Immature natural killer cell (primary cell): ENCODE measurements at places on chromosomes 16 and 17. TPM values are rescaled to one million over a fixed set of nuclear protein-coding genes. Genes with fewer than 3 reads are reported as not detected.

TOB1 gene
- polyA plus RNA-seq: 23.7 TPM

MYO18A gene
- 32.5 TPM for polyA plus RNA-seq

GRCh38 chr16:76768316-76768715 is 422.7 kb upstream of the MON1B start:
- H3K36me3 ChIP-seq: no peaks in the 10 kb centered on the region
- no peak overlapping the region for H3K4me3 ChIP-seq
- H3K4me1 ChIP-seq: no peaks in the 10 kb centered on the region
- DNase-seq: no peak
- no peak overlapping the region for H3K27ac ChIP-seq

PIRT gene
- not detected for polyA plus RNA-seq

GRCh38 chr17:61255647-61256046 is 144.0 kb upstream of the TBX2 start:
- no peak overlapping the region for H3K27ac ChIP-seq
- H3K4me3 ChIP-seq: no peak overlapping the region
- DNase-seq: no peak
- H3K36me3 ChIP-seq: no peaks in the 10 kb centered on the region

DNA sequence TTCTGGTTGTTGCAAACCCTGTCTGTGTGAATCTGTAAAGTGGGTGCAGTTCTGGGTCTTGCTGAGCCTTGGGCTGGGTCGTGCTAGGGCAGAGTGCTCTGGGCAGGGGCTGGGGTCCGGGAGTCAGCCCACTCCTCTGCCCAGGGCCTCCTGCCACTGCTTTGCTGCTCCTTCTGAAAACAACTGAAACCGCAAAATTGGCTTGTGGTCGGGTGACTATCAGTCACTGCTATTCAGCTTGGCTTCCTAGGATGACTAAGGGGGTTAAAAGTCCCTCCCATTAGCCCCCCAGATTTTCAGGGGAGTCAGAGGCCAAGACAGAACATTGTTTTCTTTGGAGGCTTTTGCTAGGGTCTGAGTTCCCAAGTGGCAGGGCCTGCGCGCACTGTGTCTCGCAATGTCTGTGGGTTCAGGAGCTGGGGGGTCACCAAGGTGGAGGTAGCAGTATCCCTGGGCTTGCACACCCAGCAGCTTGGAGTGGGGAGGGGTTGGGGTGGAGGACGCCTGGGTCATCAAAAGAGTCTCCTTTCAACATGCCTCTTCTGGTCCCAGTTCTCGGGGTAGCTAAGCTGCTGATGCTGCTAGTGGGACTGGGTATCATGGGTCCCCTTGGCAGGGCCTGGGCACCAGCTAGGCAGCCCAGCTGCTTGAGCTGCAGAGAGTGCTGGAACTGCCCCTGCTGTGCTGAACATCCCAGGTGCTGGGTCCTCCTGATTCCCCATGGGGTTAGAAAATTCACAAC is 13.5 kb upstream of the TBX21 start:
- H3K4me3 ChIP-seq: peak overlapping the region; percentile 82
- no peaks in the 10 kb centered on the region for H3K36me3 ChIP-seq
- peaks cover 11% of the 10 kb centered on the region for H3K27me3 ChIP-seq

- DNase-seq: no peak
- H3K36me3 ChIP-seq: peaks cover 3% of the 10 kb centered on the region
- H3K4me1 ChIP-seq: peaks cover 13% of the 10 kb centered on the region
- H3K4me3 ChIP-seq: peak overlapping the region; percentile 82
- H3K27ac ChIP-seq: peak overlapping the region; percentile 45
- no peaks in the 10 kb centered on the region for H3K27me3 ChIP-seq
These were observed 408 bp downstream of the LMF1 start for GRCh38 chr16:970386-970765.

DNA sequence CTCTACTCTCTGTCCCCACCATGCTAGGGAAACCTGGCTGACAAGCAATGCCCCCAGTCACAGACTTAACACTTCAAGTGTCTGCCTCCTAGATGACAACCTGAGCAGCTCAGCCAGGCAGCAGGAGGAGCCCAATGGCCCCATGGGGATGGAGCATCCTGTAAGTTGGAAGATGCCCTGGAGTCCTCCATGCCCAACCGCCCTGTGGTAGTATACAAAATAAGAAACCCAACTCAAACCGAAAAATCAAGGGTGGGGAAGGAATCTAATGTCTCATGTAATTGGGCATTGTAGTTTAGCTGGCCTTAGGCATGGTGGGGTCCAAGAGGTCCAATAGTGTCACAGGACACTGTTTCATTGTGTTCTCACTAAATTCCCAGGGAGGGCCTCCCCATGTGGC is 104.0 kb downstream of the AIPL1 start:
- H3K4me3 ChIP-seq: no peak overlapping the region
- no peaks in the 10 kb centered on the region for H3K36me3 ChIP-seq
- H3K27me3 ChIP-seq: peaks cover 12% of the 10 kb centered on the region
- H3K4me1 ChIP-seq: no peaks in the 10 kb centered on the region
- no peak overlapping the region for H3K27ac ChIP-seq

DNA sequence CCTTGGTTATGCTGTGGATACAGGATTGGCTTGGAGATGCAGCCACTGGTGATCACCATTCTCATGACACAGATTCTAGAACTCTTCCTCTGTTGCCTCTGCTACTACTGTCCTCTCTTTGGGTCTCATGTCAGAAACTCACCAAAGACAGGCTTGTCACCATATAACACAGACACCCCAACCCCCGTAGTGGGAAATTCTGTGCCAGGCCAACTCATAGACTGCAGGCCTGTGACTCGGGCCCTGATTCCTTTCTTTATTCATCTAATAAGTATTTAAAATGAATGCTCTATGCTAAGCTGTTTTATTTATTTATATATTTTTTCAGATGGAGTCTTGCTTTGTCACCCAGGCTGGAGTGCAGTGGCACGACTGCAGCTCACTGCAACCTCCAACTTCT is 9.5 kb downstream of the CYB5D2 start:
- H3K4me1 ChIP-seq: no peaks in the 10 kb centered on the region
- H3K4me3 ChIP-seq: no peak overlapping the region
- no peak overlapping the region for H3K27ac ChIP-seq
- H3K27me3 ChIP-seq: no peaks in the 10 kb centered on the region
- no peak for DNase-seq
- peaks cover 24% of the 10 kb centered on the region for H3K36me3 ChIP-seq

HOXB6 gene
- polyA plus RNA-seq: not detected

GRCh38 chr16:16073001-16073545 is 123.7 kb downstream of the ABCC1 start:
- DNase-seq: no peak
- no peak overlapping the region for H3K4me3 ChIP-seq
- H3K27me3 ChIP-seq: no peaks in the 10 kb centered on the region

DNA sequence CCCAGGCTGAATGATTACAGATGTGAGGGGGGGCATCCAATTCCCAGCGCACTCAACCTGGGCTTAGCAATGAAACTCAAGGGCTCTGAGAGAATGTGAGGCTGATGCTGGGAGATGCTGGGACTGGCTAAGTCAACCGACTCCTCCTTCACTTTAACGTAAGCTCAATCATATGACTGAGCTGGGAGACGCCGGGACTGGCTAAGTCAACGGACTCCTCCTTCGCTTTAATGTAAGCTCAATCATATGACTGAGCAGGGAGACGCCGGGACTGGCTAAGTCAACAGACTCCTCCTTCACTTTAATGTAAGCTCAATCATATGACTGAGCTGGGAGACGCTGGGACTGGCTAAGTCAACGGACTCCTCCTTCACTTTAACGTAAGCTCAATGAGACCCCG is 179.4 kb downstream of the VPS53 start:
- no peaks in the 10 kb centered on the region for H3K27me3 ChIP-seq
- no peak for DNase-seq
- H3K4me1 ChIP-seq: no peaks in the 10 kb centered on the region

- no peaks in the 10 kb centered on the region for H3K27me3 ChIP-seq
- H3K27ac ChIP-seq: peak overlapping the region; percentile 35
- no peak overlapping the region for H3K4me3 ChIP-seq
- H3K36me3 ChIP-seq: peaks cover 19% of the 10 kb centered on the region
- H3K4me1 ChIP-seq: peaks cover 49% of the 10 kb centered on the region
These were observed 3.0 kb downstream of the CCL16 start for GRCh38 chr17:35978346-35978745.
